ENCODE measurements at places on chromosomes 3 and 15. TPM values are rescaled to one million over a fixed set of nuclear protein-coding genes. Genes with fewer than 3 reads are reported as not detected.

Gene COLQ
- total RNA-seq: 1.3 TPM

DNA sequence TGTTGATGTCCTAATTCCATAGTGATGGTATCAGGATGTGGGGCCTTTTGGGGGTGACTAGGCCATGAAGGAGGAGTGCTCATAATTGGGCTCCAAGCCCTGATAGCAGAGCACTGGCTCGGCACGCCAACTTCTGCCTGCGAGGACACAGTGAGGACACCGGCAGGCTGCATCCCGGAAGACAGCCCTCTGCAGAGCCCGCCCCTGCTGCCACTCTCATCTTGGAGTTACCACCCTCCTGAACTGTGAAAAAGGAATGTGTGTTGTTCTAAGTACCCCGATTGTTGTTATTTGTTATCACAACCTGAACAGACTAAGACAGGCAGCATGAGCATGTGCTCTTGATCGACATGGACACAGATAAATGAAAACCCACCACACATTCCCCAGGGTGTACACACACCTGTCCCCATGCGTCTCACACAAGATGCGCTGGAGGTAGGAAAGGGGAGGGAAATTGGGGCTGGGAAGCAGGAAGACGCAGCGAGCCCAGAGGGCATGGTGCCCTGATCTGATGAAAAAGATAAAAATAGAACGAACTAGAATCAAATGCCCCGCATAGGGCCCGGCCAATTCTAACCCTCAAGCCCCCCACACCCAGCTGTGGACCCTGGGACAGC lies 40.1 kb downstream of the RPN1 start:
- no peaks in the 10 kb centered on the region for H3K36me3 ChIP-seq
- no peaks in the 10 kb centered on the region for H3K4me1 ChIP-seq
- DNase-seq: no peak
- peaks cover 8% of the 10 kb centered on the region for H3K27me3 ChIP-seq

Gene FBXL2
- not detected for total RNA-seq

- H3K27ac ChIP-seq: no peak overlapping the region
- no peak for DNase-seq
- H3K4me1 ChIP-seq: no peaks in the 10 kb centered on the region
- H3K36me3 ChIP-seq: no peaks in the 10 kb centered on the region
- no peak overlapping the region for H3K4me3 ChIP-seq
- H3K27me3 ChIP-seq: no peaks in the 10 kb centered on the region
Observed at GRCh38 chr3:110243081-110243480, 828.5 kb upstream of the NECTIN3 start.

GRCh38 chr3:128040660-128041059 lies 11.6 kb upstream of the SEC61A1 start:
- no peaks in the 10 kb centered on the region for H3K36me3 ChIP-seq
- H3K4me1 ChIP-seq: no peaks in the 10 kb centered on the region
- no peak overlapping the region for H3K4me3 ChIP-seq
- DNase-seq: no peak
